B cell (primary cell): ENCODE measurements at places on chromosomes 7 and 10.

DNA sequence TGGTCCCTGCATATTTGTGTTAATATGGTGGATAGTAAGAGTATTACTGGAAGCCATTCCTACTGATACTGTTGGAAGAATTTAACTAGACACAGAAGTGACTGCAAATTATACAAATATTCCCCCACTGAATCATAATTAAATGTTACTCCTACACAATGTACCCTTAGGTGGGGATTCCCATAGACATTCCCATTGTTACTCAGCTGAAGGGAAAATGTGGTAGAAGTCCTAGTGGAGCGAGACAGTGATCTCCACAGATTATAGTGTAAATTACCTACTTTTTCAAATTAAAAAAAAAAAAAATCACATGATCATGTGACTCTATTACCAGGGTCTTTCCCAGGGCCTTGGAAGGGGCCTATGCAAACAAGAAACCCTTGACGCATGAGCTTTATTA is 611.8 kb downstream of the LRMDA start:
- no peak for DNase-seq

- no peak for DNase-seq
Measured at GRCh38 chr7:30700941-30701340, 18.7 kb upstream of the CRHR2 start.

- no peak for DNase-seq
Measured at GRCh38 chr7:139600306-139600705, 76.8 kb downstream of the CLEC2L start.

- no peak for DNase-seq
Measured at GRCh38 chr10:108049668-108050067, 885.2 kb upstream of the SORCS1 start.

DNA sequence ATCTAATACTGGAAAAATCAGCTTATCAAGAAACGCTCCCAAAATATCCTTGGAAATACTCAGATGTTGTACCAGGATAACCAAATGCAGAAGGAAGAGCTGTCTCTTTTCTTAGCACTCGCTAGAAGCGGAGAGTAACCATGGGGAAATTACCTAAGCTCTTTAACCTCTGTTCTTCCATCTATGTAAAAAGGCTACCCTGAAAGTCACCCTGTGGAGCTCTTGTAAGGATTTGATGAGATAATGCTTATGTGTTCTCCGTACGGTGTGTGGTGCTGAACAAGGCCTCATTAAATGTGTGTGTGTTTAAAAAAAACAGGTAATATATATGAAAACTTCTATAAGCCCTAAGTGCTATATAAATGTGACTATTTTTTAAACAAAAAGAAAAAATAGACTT is 38.2 kb upstream of the MYO3A start:
- no peak for DNase-seq

- DNase-seq: no peak
Measured at GRCh38 chr7:102912742-102913141, at the start of gene LRRC17. TSS of gene LRRC17 (plus strand) at chr7:102913000. CDS start at chr7:102933914, 20,914 bp downstream.
